ENCODE measurements at places on chromosomes 5 and 9.

DNA sequence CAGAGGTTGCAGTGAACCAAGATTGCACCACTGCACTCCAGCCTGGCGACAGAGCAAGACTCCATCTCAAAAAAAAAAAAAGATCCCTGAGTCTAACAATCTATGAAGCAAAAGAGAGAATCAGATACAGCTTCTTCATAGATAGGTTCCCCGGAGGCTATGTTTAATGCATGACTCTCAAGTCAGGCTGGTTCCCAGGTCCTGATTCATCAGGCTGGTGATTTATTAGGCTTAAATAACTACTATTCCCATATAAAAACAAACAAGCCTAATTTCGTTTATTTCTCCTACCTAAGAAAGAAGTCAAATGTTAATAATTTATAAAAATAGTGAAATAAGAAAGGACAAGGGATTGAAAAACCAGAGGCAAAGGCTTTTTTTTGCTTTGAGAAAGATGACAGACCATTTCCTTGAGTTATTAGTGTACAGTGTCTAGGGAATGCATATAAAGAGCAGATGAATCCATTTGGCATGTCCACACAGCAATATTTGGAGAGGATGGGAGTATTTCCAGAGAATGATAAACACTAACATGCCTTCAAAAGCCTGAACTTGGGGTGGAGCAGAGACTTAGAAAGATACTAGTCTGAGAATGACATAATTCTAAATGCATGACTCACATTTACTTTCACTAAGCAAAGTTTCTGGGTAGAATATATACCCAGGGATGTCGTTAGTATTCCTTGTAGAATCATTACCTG is 115.3 kb downstream of the NREP start:
- DNase-seq, result no peak

DNA sequence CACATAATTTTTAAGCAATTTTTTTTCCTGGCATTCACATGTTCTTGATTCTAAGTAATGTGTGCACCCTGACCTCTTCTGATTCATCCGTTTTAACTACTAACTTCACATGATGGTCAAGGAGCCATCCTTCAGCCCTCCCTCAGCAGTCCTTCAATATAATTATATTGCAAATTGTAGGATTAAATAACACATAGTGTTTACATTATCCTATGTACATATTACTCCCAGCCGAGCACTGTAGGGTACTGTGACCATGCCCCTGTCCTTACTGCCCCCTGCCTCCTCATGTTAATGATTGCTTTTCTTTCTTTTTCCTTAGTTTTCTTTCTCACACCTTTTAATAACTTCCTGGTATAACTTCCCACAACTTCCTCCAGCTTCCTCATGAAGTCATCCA is 96.3 kb upstream of the FANCC start:
- DNase-seq, result no peak

- DNase-seq, result no peak
Measured at GRCh38 chr5:169721771-169722170, 84.7 kb downstream of the DOCK2 start.

DNA sequence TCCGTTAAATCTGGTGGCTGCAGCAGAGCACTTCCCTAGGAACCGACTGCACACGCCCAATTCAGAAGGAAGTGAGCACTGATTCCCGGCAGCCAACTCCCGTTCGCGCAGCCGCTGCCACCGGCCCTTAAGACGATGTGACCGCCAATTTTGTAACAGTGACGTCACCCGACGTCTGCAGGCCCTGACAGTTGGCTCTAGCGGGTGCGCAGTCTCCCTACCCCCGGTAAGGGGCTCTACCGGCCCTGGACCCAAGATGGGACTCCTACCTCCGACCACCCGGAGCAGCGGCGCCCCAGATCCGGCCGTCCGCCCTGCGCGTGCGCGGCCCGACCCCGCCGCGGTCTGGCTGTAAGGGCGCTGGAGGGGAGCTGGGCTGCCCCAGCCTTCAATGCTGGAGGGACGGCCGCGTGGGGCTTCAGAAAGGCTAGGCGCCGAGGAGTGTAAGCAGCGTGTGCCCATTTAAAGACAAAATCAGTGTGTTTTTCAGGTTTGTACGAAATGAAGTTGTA is 19.1 kb downstream of the DNAJA1 start:
- peak; percentile 71 for DNase-seq

- no peak for DNase-seq
Measured at GRCh38 chr9:106127776-106128175, 433.4 kb downstream of the TMEM38B start.

GRCh38 chr5:124599028-124599973 is 147.1 kb downstream of the ZNF608 start:
- DNase-seq, result peak; percentile 87

DNA sequence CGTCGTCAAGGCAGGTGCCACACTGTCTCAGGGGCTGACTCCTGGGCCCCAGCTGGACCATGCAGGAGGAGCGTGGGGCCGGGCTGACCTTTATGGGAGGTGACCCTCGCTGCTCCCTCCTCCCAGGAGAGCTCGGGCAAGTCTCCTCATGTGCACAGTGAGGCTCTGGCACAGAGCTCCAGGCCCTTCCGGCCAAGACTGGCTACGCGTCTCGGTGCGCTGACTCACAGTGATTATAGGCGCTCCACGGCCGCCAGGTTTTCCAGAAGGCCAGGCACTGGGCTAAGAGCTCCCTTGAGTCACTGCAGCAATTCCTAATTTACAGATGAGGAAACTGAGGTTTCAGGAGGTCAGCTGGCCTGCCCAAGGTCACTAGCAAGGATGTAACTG is 47.4 kb downstream of the VAV2 start:
- DNase-seq, result no peak

DNA sequence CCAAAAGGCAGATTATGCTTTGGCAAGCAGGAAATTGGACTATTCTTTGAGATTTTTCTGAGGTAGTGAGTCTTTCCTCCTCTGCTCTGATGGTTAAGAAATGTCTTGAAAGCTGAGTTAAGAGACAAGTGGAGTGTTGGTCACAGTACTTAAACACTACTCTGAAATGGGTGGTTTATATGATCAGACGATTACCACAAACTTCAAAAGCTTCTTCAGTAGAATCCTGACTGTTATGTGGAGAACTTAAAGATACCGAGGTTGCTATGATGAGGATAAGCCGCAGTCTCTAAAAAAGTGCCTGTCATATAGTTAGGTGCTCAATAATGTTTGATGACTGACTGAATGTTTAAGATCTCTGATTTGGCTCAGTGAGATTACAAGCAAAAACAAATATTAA is 24.3 kb downstream of the GCNT4 start:
- no peak for DNase-seq

DNA sequence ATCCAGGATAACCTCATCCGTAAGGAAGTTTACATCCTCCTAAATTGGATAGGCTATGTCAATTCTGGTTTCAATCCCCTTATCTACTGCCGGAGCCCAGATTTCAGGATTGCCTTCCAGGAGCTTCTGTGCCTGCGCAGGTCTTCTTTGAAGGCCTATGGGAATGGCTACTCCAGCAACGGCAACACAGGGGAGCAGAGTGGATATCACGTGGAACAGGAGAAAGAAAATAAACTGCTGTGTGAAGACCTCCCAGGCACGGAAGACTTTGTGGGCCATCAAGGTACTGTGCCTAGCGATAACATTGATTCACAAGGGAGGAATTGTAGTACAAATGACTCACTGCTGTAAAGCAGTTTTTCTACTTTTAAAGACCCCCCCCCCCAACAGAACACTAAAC is 1.3 kb downstream of the ADRB2 start:
- no peak for DNase-seq

GRCh38 chr5:83001796-83002381 is 75.3 kb downstream of the TMEM167A start:
- DNase-seq, result no peak

DNA sequence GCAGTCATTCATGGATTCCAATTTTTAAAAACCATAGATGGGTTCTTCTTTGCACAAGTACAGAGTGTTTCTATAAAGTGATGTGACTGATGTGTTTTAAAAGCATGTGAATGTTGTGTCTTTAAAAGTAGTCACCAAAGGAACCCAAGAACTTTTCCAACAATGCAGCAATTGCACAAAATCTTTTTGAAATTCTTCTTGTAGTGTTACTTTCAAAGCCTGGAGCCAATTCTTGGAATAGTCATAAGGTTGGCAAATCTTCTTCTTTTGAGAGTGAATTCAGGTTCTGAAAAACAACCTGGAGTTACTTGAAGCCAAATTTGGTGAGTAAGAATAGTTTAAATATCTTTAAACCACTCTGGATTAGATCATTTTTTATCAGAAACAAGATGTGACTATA is 10.5 kb downstream of the GRAMD2B start:
- no peak for DNase-seq

DNA sequence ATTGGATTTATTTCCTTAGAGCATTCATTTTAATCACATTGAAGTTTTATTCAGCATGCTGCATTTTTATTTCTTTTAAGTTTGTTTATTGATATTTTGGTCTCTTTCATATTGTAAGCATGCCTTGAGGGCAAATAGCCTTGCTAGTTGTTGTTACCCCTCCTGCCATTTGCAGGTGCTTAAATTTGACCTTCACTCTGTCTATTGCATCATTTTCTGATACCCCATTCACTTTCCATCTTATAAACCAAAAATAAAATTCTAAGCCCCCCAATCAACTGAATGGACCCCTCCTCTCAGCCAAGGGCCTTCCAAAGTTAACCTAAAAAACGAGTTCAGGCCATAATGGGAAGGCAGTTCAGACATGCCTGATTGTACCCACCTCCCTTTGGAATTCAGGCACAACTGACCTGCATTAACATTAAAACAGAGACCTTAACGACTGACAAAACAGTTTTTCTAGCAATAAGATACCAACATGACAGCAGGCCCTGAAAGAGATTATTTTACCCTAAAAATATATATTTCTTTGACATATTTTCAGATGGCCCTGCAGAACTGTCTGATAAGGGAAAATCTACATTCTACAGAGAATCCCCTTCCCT is 32.1 kb downstream of the TARS1 start:
- no peak for DNase-seq

DNA sequence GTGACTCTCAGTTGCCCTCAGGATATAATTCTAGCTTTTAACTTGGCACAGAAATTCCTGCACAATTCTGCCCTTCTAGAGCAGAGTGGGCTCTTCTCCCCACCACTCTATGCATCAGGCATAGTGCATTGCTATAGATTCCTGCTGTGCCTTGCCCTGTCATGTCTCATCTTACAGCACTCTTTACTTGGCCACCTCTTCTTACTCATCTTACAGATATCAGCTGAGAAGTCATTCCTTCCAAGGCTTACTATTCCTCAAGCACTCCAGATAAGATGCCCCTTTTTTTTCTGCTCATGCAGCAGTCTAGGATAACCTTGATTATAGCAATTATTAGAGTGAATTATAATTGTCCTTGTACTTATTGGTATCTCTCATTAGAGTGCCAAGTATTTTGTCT is 5.6 kb downstream of the FAM221B start:
- no peak for DNase-seq

GRCh38 chr5:36624277-36624676 is 17.9 kb downstream of the SLC1A3 start:
- no peak for DNase-seq

GRCh38 chr5:16596581-16596940 is 20.2 kb downstream of the RETREG1 start:
- DNase-seq, result no peak

GRCh38 chr9:36738318-36738976 is 165.8 kb downstream of the MELK start:
- no peak for DNase-seq

GRCh38 chr5:180041301-180042274 is 30.0 kb downstream of the RNF130 start:
- DNase-seq, result no peak

DNA sequence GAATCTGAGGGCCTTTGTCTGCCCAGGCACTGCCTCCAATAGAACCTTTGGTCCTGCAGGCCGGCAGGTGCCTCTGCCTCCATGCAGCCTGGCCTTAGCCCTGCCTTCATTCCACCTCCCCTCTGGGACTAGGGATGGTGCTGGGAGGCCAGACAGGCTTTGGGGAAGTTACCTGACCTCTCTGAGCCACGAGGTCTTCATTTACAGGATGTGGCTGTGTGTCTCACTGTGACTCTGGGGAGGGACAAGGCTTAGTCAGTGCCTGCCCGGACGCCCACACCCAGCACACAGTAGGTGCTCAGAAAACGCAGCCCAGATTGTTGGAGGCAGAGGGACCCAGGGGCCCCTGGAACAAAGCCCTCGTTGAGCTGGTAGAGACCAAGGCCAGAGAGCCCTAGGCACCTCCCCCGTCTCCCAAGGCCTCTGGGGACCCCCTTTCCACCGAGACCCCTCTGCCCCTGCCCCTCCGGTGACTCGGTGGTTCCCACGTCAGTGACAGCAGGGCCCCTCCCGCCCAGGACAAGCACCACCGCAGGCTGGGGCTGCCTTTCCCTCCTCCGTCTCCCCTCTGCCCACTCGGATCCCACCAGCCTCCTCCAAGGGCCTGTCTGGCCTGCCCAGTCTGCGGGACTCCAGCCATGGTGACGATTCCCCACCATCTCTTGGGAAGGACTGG is 46.9 kb upstream of the EGFL7 start:
- no peak for DNase-seq

DNA sequence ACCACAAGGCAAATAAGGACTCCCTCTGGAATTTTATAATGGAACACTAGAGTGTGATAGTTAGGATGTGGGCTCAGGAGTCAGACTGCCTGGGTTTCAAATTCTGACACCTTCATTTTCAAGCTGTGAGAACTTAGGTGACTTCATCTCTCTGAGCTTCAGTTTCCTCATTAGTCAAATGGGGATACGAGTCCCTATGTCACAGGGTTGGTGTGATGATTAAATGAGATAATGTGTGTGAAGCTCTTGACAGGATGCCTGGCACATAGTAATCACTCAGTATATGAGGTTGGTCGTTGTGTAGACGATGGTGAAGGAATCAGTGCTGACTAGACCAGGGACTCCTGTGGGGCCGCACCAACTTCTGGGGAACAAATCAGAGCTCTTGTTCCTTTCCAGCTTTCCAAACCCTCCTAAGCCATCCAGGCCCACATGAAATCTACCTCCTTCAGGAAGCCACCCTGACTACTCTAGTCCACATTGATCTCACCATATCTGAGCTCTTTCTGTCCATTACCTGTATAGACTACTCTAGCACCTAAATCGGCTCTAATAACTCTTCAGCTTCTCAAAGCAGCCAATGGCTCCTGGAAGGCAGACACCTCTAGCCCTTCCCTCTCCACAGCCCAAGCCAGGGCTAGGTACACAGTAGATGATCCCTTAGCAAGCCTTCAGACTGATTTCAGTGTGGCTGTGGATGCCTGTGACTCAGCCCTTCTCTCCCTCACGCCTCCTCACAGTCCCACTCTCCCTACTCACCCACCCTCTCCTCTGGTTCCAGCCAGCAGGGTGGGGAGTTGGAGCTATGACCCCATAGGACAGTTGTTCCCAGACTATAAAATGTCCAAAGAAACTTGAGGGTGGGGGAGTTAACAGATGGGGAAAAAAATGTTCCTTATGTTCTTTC is 2.5 kb upstream of the TCF7 start:
- no peak for DNase-seq
